ENCODE measurements at places on chromosomes 4 and X.

DNA sequence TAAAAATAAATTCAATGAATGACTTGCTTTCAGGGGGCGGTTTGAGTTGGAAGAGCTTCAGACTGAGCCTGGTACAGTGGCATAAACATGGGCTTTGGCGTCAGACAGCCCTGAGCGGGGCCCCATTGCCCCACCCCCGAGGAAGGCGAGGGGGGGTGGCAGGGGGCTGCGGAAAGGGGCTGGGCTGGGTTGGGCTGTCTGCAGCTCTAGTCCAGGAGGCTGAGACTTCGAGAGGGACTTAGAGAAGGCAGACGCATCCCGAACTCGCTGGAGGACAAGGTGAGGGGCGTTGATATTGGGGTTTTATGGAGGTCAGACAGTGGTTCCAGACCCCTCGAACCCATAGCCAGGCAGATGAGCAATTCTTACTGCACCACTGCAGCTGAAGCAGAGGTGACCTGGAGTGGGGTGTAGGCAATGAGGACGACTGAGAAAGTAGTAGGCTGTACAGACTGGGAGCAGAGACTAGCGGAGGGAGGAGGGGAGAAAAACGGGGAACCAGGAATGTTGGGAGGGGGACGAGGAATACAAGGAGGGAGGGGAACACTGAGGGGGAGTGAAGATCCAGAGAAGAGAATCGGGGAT is at the start of gene MAGED2:
Gene MAGED2, plus strand, starts transcription at position 222 of the 585 bp plus-strand sequence. CDS start 1,587 bp downstream, outside the sequence.
- peak; percentile 51 for DNase-seq
- peaks cover 21% of the 10 kb centered on the region for H3K36me3 ChIP-seq
- peak within 1 kb of the TSS; percentile 78 for H3K27ac ChIP-seq
- peak within 1 kb of the TSS; percentile 79 for H3K4me3 ChIP-seq

GRCh38 chr4:152831416-152831815 is 51.7 kb downstream of the ARFIP1 start:
- H3K36me3 ChIP-seq: peaks cover 15% of the 10 kb centered on the region
- H3K4me1 ChIP-seq: no peaks in the 10 kb centered on the region
- H3K27me3 ChIP-seq: no peaks in the 10 kb centered on the region

DNA sequence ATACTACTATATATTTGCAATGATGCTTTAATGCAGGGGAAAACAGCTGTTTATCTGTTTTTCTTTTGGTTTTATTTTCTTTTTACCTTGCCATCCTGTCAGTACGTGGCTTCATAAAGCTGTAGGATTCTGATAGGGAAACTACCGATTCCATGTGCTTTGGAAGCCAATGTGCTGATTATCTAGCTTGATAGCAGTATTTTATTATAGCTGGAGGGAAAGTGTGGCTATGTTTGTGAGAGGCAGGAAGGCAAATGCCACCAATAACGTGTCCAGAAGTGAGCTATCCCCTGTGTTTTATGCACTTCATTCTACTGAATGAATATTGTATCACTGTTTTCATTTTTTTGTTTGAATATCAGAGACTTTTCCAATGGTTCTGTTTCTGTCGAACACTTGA is 43.7 kb downstream of the IL15 start:
- no peak overlapping the region for H3K27ac ChIP-seq
- DNase-seq: no peak
- H3K4me1 ChIP-seq: no peaks in the 10 kb centered on the region
- H3K27me3 ChIP-seq: no peaks in the 10 kb centered on the region
- no peaks in the 10 kb centered on the region for H3K36me3 ChIP-seq
- no peak overlapping the region for H3K4me3 ChIP-seq

GRCh38 chrX:134645936-134646543 is 12.2 kb downstream of the PLAC1 start:
- no peaks in the 10 kb centered on the region for H3K36me3 ChIP-seq
- H3K4me1 ChIP-seq: no peaks in the 10 kb centered on the region
- no peak overlapping the region for H3K27ac ChIP-seq
- no peak overlapping the region for H3K4me3 ChIP-seq
- no peak for DNase-seq

- peaks cover 3% of the 10 kb centered on the region for H3K4me1 ChIP-seq
- no peaks in the 10 kb centered on the region for H3K27me3 ChIP-seq
- H3K4me3 ChIP-seq: no peak overlapping the region
- H3K27ac ChIP-seq: no peak overlapping the region
These were observed 26.3 kb downstream of the AFF1 start for GRCh38 chr4:86961116-86961515.

- no peaks in the 10 kb centered on the region for H3K36me3 ChIP-seq
- DNase-seq: no peak
- H3K27me3 ChIP-seq: no peaks in the 10 kb centered on the region
- no peaks in the 10 kb centered on the region for H3K4me1 ChIP-seq
- H3K27ac ChIP-seq: no peak overlapping the region
- H3K4me3 ChIP-seq: no peak overlapping the region
These were observed 115.9 kb downstream of the MAML3 start for GRCh38 chr4:140038031-140038533.

DNA sequence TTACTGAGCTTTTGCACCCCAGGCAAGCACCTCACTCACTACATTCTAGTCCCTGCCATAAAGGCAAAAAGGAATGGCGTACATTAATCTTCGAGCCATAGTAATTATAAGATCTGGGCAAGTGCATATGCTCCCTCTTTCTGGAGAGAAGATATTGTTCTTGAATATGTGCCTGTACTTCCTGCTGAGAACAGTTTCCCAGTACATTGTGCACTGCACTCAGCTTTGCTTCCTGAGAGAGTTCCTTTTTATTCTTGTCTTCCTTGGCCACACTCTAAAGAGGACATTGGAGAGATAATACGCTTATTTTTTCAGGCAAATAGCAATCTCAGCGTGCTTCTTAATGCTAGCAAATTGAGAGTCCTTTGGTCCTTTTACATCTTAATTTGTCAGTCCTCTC is 909.0 kb upstream of the PCDH10 start:
- H3K27me3 ChIP-seq: no peaks in the 10 kb centered on the region
- H3K27ac ChIP-seq: no peak overlapping the region
- DNase-seq: no peak
- no peaks in the 10 kb centered on the region for H3K36me3 ChIP-seq
- no peak overlapping the region for H3K4me3 ChIP-seq

DNA sequence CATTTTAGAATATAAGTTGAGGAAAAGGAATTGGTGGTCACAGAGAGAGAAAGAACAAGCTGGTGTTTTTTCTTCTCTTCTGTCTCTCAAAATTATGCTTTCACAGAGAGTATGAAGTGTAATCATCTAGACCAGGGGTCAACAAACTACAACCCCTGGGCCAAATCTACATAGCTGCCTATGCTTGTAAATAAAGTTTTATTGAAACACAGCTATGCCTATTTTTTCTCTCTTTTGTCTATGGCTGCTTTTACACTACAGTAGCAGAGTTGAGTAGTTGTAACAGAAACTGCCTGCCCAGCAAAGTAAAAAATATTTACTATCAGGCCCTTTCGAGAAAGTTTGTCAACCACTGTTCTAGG is 6.7 kb upstream of the FAM9C start:
- H3K4me1 ChIP-seq: peaks cover 53% of the 10 kb centered on the region
- H3K4me3 ChIP-seq: peak overlapping the region; percentile 58
- H3K27ac ChIP-seq: peak overlapping the region; percentile 79
- no peaks in the 10 kb centered on the region for H3K36me3 ChIP-seq

DNA sequence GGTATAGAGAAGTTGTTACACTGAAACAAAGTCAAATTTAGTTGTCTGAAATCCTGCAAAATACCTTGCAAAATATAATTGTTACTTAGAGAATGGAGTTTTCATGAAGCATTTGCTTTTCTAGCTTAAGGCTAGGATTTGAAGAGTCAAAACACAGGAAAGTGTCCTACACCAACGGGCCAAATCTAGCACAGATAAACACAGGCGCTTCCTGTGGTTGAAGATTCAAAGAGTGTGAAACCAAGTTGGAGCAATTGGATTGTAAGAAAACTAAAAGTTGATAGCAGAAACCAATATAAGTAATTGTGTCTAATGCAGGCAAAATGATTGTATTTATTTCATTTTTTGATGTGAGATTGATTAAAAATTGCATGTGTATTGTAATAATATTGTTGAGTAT is 2002.5 kb upstream of the TENM3 start:
- H3K4me3 ChIP-seq: no peak overlapping the region
- no peaks in the 10 kb centered on the region for H3K4me1 ChIP-seq
- H3K27me3 ChIP-seq: no peaks in the 10 kb centered on the region
- DNase-seq: no peak

- H3K27ac ChIP-seq: no peak overlapping the region
- DNase-seq: no peak
- no peaks in the 10 kb centered on the region for H3K36me3 ChIP-seq
- H3K4me1 ChIP-seq: no peaks in the 10 kb centered on the region
- H3K27me3 ChIP-seq: no peaks in the 10 kb centered on the region
- H3K4me3 ChIP-seq: no peak overlapping the region
These were observed 241.1 kb upstream of the TLL1 start for GRCh38 chr4:165631912-165632311.

- DNase-seq: no peak
- H3K27me3 ChIP-seq: no peaks in the 10 kb centered on the region
- H3K4me1 ChIP-seq: no peaks in the 10 kb centered on the region
- no peak overlapping the region for H3K4me3 ChIP-seq
- H3K36me3 ChIP-seq: no peaks in the 10 kb centered on the region
- H3K27ac ChIP-seq: no peak overlapping the region
These were observed 101.9 kb upstream of the SCOC start for GRCh38 chr4:140271553-140271952.

GRCh38 chrX:41796577-41796976 is 72.6 kb downstream of the GPR82 start:
- H3K4me1 ChIP-seq: peaks cover 41% of the 10 kb centered on the region
- H3K27me3 ChIP-seq: no peaks in the 10 kb centered on the region
- H3K27ac ChIP-seq: peak overlapping the region; percentile 25
- peaks cover 5% of the 10 kb centered on the region for H3K36me3 ChIP-seq
- no peak overlapping the region for H3K4me3 ChIP-seq
- DNase-seq: peak; percentile 19

GRCh38 chrX:20362268-20363267 is 95.9 kb upstream of the RPS6KA3 start:
- no peak for DNase-seq
- no peak overlapping the region for H3K4me3 ChIP-seq
- no peaks in the 10 kb centered on the region for H3K4me1 ChIP-seq
- H3K27ac ChIP-seq: no peak overlapping the region
- no peaks in the 10 kb centered on the region for H3K36me3 ChIP-seq

DNA sequence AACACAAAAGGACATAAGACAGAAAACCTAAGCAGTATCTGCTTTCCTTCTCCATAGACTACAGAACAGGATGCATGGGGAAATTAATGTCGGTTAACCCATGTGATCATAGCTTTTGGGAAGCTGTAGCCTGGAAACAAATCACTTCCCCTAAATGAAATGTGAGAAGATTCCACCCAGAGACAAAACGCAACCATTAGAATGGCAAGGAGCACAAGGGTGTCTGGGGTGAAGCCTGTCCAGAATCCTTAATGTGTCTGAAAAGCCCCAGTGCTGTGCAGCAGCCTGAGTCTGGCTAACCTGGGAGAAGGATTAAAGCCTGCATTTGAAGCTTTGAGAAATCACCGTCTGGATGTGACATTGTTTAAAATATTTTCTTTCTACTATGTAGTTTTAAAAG is 213.3 kb downstream of the ANKRD50 start:
- no peaks in the 10 kb centered on the region for H3K27me3 ChIP-seq
- no peaks in the 10 kb centered on the region for H3K36me3 ChIP-seq
- no peak overlapping the region for H3K27ac ChIP-seq
- H3K4me3 ChIP-seq: no peak overlapping the region
- DNase-seq: no peak

DNA sequence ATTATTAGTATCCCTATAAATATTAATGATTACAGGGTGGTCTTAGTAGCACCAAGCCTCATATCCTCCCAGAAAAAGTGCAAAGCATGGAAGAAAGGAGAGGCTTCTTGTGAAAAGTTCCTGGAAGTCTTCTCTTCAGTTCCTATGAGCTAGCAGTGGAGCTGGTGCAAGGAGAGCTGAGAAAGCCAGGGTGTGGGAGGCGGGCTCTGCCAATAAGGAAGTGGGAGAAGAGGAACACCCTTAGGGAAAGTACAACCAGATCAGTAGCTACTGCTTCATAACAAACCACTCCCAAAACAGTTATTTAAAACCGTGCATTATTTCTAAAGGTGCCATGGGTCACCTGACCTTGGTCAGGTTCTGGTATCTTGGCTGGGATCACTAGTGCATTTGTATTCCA is 72.4 kb downstream of the MAP9 start:
- H3K36me3 ChIP-seq: no peaks in the 10 kb centered on the region
- no peak overlapping the region for H3K4me3 ChIP-seq
- no peaks in the 10 kb centered on the region for H3K27me3 ChIP-seq
- no peak overlapping the region for H3K27ac ChIP-seq
- H3K4me1 ChIP-seq: no peaks in the 10 kb centered on the region

GRCh38 chrX:142804085-142804484 is 221.6 kb upstream of the SPANXN4 start:
- H3K27me3 ChIP-seq: no peaks in the 10 kb centered on the region
- no peak overlapping the region for H3K4me3 ChIP-seq
- no peak overlapping the region for H3K27ac ChIP-seq
- no peaks in the 10 kb centered on the region for H3K4me1 ChIP-seq
- H3K36me3 ChIP-seq: no peaks in the 10 kb centered on the region
- no peak for DNase-seq

DNA sequence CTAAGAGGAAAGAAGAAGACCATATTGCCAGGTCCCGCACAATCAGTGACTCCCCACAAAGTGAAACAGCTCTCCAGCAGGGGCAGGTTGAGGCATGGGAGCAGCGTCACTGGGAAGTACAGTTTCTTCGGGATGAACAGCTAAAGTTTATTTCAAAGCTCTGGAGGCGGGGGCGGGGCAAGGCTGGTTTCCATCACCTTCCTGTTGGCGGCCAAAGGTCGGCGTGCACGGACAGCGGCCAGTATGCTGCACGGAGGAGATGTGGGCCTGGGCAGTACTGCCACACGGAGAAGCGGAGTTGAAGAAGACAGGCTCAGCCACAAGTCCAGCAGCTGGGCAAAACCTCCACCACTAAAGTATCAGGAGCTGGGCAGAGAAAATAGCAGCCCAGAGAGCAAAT is 951 bp upstream of the ZNF518B start:
- H3K27me3 ChIP-seq: peaks cover 11% of the 10 kb centered on the region
- no peak overlapping the region for H3K4me3 ChIP-seq
- peaks cover 14% of the 10 kb centered on the region for H3K4me1 ChIP-seq
- H3K27ac ChIP-seq: no peak overlapping the region

DNA sequence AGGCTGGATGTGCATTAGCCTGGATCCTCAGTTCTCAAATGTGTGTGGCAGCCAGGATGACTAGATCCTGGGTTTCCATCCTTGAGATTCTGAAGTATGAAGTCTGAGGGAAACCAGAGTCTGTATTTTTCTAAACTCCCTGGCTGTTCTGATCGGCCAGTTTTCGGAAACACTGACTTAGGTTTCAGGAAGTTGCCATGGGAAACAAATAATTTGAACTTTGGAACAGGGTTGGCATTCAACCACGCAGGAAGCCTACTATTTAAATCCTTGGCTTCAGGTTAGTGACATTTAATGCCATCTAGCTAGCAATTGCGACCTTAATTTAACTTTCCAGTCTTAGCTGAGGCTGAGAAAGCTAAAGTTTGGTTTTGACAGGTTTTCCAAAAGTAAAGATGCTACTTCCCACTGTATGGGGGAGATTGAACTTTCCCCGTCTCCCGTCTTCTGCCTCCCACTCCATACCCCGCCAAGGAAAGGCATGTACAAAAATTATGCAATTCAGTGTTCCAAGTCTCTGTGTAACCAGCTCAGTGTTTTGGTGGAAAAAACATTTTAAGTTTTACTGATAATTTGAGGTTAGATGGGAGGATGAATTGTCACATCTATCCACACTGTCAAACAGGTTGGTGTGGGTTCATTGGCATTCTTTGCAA is 67.6 kb downstream of the PDGFRA start:
- H3K4me3 ChIP-seq: no peak overlapping the region
- no peak overlapping the region for H3K27ac ChIP-seq
- H3K4me1 ChIP-seq: no peaks in the 10 kb centered on the region
- no peak for DNase-seq

Measured in CD4-positive, CD25-positive, alpha-beta regulatory T cell (primary cell).